ENCODE measurements at places on chromosomes 1 and 21.

DNA sequence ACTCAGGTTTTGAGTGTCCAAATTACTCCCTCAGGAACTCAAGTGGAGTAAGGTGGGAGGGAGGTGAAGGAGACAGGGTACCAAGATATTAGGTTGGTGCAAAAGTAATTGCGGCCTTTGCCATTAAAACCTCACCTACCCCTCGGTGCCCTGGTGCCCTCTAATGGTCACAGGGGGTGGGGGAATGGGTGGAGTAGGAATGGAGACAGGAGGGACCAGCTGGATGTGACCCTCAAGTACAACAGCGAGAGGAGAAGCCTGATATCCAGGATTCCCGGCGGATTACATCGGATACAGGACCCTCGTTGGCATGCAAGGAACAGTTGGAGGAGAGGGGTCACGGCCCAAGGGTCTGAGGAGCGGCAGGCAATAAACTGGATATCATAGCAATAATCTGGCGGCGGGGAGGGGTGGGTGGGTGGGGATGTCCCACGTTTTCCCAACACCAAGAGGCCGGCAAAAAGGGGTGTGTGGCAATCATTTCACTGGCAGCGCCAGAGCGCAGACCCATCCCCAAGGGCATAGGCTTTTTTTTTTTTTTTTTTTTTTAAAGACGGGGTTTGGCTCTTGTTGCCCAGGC, 4.3 kb upstream of the ZBTB7B start:
- no peak for DNase-seq

DNA sequence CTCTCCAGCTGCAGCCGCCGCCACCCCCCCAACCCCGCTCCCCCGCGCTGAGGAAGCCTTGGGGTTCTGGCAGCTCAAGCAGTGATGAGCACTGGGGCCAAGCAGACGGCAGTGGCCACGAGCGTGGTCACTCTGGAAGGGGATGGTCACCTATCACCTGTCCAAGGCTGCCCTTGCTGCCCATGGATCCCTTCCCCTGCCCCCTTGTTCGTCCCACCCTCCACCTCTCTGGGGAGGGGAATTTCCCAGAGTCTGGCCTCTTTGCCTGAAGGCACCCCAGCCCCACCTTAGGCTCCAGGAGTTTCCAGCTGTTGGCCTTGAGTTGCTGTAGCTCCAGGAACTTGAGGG, 7.2 kb upstream of the SMIM12 start:
- no peak for DNase-seq

DNA sequence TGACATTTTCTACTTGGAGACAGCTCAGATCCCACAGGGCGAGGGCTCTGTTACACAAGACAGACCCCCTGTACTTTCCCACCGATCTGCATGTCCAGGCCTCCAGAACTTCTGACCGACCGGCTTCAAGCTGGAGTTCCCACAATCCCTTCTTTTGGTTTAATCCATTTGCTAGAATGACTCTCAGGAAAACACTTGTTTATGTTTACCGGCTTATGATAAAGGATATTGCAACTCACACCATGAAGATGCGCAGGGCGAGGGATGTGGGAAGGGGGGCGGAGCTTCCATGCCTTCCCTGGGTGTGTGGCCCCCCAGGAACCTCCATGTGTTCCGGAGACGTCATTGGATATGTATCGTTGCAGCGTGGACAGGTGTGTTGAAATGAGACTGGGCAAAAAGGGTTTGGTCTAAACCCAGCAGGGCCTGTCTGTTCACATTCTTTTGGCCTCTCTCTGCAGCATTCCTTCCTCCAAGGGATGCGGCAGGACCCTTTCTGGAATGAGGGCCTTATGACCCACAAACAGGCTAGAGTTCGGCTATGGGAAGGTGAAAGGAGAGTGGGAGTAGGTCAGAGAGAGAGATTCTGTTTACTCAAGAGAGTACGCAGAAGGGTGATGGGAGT, 7.5 kb upstream of the IGSF5 start:
- no peak for DNase-seq

- DNase-seq = no peak
These were observed 25.2 kb downstream of the NRDC start for GRCh38 chr1:51853360-51853759.

DNA sequence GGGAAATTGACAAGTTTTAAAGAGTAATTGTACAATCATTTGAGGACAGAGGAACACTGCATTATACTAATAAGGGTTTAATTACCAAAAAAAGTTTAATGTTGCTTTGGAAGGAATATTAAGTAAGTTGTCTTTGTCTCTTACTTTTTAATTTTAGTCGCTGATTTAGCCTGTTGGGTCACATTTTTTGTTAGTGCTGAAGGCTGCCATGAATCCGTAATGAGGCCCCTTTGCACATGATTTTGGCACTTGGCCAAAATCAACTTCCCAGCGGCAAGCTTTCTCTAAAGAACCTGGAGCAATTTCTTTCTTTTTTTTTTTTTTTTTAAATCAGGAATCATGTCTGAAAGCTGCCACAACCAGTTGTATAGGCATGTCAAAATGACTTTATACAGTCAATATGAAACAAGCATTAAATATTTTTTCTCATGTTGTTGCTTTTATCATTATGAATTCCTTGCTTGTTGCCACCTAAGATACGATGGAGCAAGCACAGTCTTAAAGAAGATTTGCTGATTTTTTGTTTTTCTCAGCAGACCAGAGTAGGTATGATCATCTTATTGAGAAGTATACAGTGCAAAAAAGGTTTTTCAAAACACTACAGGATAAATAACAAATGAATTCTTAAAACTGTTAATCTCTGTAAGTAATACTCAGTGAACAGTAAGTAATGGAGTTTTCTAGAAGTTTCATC, 690.4 kb downstream of the USP25 start:
- peak; percentile 79 for DNase-seq

DNA sequence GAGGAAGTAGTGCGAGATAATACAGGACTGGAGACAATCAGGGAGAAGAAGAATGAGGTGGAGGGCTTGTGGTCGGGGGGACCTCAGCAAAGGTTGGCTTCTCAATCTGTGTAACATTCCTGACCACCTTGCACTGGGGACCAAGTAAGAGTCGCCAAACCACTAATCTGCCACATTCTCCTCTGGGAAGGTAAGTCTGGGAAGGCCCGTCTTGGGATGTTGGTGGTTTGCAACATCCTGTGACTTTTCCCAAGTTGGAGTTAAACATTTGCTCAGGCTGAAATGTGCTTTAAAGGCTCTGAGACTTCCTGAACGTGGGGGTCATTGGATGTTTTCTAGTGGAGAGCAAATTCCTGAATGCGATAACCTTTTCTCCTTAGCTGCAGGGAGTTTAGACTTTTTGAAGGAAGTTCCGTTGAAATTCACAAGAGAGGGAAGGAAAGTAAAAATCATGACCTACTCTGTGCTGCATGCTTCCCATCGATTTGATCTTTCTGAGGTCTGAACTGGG, 325.9 kb downstream of the RPS6KC1 start:
- no peak for DNase-seq

DNA sequence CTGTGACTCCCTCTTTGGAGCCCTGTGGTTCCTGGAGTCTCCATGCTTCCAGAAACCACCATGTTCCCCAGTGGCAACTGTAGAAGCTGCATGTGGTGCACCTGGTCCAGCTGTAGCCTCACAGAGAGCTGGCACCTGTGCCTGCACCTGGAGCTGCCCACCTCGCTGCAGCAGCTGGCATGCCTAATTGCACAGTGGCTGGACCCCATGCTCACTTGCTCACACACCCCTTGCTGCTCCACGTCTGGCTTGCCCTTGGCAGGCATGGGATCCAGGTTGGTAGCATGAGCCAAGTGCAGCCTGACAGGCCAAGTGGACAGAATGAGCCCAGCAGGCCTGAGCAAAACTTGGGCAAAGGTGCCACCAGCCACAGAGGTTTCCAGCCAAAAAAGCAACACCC, 680.1 kb downstream of the MATN1 start:
- no peak for DNase-seq

DNA sequence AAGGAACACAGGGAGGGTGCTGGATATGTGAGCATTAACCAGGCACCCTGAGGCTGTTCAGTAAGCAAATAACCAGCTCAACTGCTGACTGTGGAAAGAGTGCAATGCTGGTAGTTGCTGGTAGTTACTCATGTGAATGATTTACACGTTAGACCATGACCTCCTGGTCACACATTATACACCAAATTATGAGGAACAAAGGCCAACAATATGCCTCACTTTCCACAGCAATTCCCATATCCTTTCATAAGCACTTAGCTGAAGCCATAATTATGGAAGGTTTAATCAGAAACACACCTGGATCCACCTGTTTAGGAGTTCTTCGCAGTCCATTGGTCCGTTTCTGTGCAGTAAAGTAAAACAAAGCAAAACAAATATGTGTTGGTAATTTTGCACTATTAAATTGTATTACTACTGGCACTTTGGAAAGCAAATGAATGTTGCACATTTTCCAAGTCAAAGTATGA, 281.8 kb downstream of the VAV3 start:
- peak; percentile 18 for DNase-seq

DNA sequence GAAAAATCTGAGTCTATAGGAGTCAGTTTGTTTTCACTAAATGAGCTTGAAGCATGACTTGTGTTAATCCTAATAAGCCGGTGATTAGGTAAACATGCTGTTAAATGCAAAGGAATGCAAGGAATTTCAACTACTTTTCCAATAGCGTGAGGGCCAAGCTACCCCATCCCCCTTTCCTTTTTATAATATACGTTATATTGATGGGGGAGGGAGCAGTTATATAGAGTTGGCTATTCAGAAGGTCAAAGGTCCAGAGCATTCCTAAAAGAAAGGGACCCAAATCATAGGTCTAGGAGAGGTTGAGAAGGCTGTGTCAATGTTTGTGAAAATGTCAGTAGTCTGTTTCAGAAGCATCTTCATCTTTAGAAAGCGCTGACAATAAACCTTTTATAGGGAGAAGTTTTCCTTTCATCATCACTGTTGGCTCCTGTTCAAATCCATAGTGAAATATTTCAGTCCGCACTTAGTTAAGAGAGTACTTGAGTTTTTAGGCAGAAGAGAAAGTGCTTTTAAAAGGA, 3.8 kb downstream of the CCN1 start:
- no peak for DNase-seq

DNA sequence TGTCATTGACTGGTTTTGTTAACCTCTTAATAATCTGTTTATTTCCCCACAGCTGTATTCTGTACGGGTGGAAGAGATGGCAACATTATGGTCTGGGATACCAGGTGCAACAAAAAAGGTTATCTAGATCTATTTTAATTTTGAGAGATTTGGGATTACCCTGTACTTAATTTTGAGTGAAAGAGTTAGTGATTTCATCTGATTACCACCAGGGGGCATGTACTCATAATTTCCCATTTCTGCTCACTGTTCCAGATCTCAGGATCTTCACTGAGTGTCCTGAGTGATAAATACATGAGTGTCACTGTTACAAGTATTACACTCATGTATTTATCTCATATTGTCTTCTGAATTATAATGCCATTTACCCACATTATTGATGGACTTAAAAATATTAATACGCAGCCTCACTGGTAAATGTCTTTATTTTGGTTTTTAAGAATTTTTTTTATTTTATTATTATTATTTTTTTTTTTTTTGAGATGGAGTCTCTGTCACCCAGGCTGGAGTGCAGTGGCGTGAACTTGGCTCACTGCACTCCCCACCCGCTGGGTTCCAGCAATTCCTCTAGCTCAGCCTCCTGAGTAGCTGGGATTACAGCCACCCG, 27.4 kb downstream of the DTL start:
- peak; percentile 17 for DNase-seq

- DNase-seq = no peak
These were observed 27.2 kb downstream of the RHEX start for GRCh38 chr1:206080026-206080820.

DNA sequence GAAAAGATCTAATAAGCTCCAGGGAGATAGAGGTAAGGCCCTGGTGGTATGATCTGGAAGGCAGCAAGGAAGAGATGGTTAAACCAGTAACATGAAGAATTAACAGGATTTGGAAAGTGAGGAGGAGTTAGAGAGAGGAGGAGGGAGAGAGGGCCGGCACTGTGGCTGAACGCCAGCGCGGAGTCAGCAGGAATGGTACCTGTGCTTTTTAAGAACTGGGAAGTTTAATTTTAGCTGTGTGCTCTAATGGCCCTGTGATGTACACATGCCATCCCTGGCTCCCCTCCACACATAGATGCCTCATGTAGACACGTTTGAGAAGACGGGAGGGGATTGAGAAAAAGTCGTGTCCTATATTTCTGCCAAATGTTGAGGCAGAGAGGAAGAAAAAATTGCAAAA, 13.8 kb upstream of the AVPR1B start:
- no peak for DNase-seq
